ENCODE measurements at places on chromosomes 6 and 20.

DNA sequence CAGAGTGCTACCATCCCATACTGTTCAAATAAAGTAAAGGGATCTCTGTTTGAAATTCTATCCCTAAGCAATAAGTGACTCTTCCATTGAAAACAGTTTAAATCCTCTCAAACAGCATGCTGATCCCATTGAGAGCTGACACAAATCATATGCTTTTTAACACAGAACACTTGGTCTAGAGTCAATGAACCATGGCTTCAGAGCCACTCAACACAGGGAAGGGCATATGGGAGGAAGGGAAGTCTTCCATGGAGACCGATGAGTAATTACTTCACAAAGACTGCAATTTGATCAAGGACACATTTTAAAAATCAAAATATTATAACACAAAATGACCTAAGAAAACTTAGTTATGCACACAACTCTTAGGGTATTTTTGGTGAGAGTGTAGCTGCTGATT lies 1073.0 kb upstream of the MAP3K7 start:
- DNase-seq = no peak

DNA sequence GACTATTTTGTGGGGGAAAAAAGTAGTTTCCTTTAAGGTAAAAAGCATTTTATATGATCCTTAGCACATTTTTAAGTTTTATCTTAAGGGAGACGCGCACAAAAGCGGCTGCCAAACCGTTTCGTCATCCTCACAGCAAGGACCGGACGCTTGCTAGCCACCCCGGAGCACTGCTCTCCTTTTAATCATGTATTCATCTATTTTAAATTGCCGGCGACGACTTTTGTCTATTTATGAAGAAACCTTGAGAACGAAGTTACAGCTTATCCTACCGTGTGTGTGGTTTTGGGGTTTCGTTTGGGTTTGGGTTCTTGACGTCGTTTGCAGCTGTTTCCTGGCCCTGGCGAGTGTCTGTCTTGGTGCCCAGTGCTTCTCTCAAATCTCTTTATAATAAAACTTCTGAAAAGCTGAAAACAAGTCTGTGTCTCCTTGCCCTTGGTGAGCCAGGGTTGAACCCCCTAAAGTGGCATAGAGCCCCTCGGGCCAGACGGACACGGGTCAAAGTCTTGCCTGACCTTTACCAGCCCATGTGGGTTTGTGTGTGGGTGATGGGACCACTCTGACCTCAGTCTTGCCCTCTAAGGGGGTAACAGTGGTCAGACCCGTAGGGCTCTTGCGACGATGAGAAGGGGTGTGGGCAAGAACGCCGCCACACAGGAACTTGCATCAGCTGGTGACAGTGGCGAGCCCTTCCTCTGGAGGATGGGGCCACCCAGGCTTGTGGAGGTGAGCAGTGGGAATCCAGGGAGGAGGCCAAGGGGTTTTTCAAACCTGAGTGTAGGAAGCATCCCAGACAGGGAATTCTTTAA lies 117.6 kb downstream of the JPH2 start:
- no peak for DNase-seq

DNA sequence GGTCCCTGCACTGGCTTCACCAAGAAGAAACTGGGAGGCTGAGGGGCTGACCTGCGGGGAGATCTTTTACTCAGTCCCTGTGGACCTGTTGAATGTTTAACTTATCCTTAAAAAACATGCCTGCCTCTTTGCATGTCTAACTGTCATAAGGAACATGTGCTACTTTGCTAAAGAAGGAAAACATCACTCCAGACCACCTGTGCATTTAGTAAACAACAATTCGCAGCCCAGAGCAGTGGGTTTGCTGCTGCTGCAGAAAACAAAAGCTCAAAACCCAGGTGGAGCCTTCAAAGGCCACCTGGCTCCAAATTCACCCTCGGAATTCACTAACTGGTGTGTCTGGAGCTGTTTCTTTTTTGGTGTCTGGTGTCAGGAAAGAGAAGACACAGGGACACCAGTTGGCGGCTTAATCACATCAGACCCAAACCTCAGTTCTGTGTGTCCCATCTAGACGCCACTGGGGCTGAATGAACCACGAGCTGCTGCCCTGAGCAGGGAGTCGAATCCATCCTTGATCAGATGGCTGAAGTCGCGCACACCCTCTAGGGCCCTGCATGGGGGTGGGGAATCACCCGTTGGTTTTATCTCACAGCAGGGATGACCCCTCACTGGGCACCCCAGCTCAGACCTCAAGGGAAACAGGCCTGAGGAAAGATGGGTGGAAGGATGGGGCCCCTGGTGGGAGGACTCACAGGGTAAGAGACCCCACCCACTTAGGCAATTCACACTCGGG lies 344.3 kb downstream of the PREX1 start:
- no peak for DNase-seq

- no peak for DNase-seq
These were observed 215.8 kb downstream of the UTRN start for GRCh38 chr6:144500892-144501291.

- no peak for DNase-seq
These were observed 379.7 kb upstream of the PTCHD4 start for GRCh38 chr6:48490658-48491057.

- no peak for DNase-seq
These were observed 43.5 kb upstream of the SLC9A8 start for GRCh38 chr20:49769048-49769581.

DNA sequence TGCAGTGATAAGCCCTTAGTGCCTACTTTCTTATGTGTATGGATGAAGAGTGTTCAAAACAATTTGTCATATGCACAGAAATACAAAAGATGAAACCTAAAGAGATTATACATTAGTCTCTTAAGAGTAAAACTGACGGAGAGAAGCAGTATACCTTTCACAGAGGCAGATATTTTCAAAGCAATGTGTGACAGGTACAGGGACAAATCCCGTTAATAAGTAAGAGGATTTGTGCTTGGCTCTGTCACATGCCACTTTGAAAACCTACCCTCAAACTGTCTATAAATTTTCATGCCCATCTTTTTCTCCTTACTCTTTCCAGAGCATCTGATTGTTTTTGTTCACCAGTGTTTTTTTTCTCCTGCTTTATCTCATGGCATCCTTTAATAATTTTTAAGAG lies 741.3 kb upstream of the MMS22L start:
- no peak for DNase-seq

DNA sequence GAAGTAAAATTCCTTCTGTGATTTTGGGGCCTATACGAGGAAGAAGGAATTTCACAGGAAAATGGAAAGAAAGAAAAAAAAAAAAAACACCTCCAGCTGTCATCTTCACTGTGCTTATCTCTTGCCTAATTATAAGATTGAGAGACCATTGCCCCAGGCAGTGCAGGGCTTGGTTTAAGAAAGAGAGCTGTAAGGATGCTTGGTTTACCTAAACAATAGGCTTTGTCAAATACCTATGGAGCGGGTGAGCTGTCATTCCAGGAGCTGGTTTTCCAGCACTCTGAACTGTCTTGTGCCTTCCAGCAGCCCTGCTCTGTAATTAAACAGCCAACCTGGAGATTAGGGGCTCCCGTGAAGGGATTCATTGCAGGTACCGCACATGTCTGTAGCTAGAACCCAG lies 137.8 kb downstream of the EDN3 start:
- DNase-seq = no peak

DNA sequence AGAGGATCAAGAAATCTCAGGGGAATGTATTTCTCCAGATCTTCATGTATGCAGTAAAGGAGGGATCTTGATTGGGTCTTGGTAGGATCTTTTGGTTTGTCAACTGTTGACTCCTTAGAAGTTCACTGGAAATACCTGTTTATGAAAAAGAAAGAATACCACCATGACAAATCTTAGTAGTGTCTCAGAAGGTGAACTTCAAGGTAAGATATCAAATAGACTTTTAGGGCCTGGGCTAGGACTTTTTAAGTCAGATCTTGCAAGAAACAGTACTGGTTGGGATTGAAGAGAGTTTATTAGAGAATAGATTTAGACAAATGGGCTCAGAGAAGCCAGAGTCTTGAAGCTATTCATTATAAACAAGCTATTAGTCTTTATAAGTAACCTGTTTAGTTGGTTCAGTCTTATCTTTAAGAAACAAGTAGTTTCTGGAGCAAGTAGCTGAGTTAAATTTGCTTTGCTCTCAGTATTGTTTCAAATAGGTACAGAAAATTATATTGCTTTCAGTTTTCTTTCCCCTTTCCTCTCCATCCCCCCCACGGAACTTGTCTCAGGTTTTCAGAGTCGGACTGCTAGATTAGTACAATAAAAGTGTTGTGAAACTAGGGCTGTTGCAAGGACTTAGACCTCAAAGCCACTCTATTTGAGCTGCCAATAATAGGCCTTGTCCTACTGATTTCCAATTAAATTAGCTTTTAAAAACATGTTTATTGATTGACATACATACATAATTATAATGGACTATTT lies 529.1 kb upstream of the CITED2 start:
- no peak for DNase-seq

DNA sequence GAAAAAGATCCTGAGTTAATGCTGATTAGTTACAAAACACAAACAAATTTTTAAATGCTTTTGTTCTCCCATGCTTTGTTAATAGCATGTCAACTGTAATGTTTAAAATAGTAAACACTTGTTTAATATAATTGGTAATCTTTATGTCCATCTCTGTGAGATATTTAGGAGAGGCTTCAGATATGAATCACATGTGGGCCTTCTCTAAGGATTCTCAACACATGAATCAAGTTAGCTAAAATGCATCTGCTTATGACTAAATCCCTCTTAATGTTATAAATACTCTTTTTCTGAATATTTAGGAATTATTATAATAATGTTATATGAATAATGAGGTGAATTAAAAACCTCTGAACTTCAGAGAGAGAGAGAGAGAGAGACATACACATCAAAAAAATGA lies 345.9 kb upstream of the MANEA start:
- DNase-seq = no peak

DNA sequence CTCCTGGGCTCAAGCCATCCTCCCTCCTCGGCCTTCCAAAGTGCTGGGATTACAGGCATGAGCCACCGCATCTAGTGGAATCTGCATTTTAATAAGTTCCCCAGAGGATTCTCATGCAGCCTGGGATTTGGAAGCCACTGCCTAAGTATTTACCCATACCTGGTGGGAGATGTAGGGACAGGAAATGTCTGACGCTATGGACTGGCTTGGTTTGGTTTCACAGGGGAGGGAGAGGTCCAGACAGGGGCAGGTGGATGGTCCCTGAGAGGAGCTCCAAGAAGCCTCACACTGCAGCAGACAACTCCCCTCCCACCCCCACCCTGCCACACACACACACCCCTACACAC lies 4.4 kb downstream of the VSTM2L start:
- DNase-seq = no peak

DNA sequence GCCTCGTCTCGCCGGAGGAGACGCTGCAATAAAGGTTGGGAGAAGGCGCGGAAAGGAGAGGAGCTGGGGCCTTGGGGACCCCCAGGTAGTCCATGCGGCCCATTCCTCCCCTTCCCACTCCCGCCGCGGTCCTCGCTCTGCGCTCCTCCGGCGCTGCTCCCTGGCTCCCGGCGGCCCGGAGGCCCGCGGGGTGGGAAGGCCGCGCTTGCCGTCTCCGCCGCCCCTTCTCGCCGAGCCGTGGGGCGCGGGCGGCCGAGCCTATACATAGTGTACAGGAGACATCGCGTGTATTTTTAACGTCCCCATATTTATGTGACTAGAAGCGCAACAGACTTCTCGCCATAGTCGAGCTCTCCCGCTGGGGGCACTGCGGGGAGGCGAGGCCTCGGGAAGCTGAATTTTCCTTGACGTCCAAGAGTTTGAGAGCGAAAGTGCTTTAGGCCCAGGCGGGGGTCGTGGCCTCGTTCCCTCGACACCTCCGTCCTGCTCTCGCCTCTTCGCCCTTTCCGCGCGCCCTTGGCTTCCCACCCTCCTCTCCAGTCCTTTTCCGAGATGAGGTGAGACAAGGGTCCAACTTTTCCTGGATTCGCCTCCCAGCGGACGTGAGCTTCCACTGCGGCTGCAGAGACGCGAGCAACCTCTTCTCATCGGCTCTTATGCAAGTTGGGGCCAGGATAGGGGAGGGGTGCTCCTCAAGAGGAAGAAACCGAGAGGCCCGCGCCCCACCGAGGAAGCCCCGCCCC lies 29.0 kb downstream of the SLC12A5 start:
- peak; percentile 13 for DNase-seq

DNA sequence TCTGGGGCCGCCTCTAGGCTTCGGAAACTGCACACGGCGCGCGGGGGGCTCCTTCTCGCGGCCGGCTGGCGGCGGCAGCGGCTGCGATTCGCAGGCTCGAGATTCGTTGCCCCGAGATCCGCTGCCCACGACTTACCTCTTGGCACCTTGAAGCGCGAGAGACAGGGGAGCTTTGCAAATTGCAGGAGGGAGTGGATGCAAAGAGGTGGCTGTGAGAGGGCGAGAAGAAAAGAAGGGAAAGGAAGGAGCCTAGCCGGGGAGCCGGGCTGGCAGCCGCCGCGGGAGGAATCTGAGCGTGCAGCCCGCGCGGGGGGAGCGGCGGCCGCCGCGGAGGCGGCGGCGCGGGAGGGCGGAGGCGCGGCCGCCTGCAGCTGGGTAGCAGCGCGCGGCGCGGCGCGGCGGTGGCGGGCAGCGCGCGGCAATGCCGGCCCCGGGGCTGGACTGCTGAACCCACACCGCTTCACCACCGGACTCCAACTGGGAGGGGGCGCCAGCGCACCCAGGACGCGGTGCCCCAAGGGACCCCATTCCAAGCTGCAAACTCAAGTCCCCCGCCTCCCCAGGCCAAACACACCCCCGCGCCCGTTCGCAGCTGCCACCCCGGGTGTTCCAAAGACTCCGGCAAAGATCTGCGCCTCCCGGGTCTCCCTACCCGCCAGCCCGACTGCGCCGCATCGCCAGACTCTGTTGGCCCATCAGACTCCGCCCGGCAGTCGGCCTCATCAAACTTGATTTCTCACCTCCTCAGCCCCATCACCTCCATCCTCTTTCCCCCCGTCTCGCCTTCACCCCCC lies 44.2 kb upstream of the SUPT3H start:
- DNase-seq = peak; percentile 75

DNA sequence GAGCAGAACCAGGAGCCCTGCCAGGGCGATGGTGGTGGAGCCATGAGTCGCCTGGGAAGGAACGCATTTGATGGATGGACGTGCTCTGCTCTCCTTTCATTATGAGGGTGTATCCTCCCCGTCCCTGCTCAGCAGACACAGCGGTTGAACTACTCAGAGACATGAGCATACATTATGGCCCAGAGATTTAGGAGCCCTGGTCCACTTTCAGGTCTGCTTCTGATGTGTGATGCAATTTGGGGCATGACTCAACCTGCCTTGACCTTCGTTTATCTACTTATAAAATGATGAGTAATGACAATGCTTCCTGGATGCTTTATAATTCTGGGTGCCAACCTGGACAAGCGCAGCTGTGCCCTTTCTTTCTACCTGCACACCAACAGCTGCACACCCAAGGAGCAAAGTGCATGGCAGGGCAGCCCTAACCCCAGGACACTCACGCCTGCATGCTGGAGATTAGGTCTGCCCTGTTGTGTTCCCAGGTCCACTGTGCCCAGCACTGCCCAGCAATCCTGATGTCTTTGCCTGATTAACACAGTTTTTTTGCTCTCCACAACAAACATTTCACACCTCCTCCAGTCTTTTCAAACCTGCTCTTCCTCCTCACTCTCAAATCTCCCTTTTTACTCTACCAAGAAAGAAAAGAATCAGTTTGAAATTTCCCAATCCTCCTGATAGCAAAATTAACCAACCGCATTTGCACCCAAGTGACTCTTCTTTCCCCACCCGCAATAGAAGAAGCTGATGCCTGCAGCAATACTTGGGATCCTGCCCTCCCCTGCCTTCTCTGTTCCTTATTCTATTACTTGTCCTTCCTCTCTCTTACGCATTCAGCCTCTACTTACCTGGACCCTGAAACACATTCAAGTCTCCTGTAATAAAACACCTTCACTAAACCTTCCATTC lies 81.2 kb downstream of the EZR start:
- no peak for DNase-seq

- no peak for DNase-seq
These were observed 10.1 kb downstream of the ALDH5A1 start for GRCh38 chr6:24504649-24505586.
